ENCODE measurements at places on chromosomes 6 and 20.

GRCh38 chr20:51348876-51349275 lies 193.6 kb downstream of the NFATC2 start:
- peak; percentile 57 for DNase-seq

DNA sequence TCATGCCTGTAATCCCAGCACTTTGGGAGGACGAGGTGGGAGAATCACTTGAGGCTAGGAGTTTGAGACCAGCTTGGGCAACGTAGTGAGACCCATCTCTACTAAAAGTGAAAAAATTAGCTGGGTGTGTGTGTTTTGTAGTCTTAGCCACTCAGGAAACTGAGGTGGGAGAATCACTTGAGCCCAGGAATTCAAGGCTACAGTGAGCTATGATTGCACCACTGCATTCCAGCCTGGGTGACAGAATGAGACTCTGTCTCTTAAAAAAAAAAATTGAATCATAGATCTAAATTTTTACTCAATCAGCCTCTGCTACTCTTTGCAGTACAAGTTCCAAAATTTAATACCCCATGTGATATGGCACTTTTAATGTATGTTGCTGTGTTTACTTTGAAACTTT lies 121.6 kb downstream of the ARMC2 start:
- no peak for DNase-seq

DNA sequence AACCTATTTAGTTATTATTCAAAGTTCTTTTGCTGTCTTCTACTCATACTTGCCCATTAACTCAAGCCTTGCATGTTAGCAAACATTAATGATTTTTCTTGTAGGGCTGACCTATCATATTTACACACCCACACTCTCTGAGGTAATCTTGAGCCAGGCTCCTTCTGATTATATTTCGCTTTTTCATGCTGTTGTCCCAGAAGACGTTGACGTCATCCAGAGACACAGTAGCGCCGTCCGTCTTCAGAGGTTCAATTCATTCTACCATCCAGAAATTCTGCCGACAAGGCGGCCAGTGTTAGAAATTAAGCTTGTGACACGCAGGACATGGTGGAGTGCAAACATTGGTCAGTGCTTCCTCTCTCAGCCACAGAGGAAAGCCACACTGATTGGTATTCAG lies 584.7 kb downstream of the BMP2 start:
- DNase-seq: no peak

- no peak for DNase-seq
Measured at GRCh38 chr6:150738092-150738629, 127.3 kb upstream of the MTHFD1L start.

DNA sequence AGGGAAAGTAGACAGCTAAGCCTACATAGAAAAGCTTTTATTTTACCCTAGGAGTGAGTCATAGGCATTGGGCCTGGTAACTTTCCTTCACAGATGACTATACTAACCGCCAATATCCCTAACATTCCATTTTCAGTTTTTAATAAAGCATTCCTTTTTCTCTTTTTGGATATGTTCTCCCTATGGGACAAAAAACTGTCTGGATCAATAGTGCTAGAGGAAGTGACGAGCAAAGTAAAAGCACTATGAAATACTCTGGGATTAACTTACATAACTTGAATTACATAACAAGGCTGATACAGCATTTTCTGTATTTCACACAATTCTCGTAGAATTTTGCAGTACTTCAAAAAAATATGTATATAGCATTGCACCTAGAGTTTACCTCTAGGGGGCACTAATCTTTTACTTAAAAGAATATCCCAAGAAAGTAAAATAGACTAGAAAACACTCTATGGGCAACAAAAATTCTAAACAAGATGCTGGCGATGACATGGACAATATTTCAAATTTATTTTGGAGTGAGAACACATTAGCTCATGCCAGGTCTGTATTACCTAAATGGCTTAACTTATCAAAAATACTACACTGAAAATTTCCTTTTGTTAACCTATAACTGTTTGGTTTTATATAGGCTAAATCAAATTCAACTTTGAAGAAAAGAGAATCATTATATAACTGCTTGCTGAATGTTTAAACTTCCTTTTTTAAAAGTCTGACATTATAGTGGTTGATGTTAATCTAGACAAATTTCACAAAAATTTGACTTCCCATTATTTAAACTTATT lies 66.3 kb upstream of the DST start:
- DNase-seq: peak; percentile 63

GRCh38 chr20:52494244-52494643 lies 302.7 kb upstream of the ZFP64 start:
- no peak for DNase-seq

- no peak for DNase-seq
Measured at GRCh38 chr20:47789081-47789763, 3.9 kb upstream of the SULF2 start.

DNA sequence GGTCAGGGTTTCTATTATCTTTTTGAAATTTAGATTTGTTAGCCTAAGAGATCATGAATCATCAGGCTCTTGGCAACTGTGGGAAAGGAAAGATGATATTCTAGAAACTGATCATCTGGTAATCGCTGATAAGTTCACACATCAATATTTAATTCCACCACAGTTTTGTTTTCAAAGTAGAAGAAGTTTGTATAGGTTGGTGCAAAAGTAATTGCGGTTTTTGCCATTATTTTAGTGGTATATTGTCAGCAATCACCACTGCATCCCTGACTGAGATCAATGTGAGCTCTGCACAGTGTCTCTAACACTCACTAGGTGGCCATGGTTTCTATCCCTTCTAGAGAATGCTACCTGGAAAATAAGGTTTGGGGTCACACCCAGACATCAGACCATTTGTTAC lies 17.0 kb upstream of the PXDC1 start:
- peak; percentile 12 for DNase-seq

Data from hematopoietic multipotent progenitor cell treated with erythropoietin and hydrocortisone succinate and interleukin-3 and kit ligand, for 8 days (in vitro differentiated cells).